ENCODE measurements at places on chromosomes 3 and 15.
A peak's percentile ranks its signal among the peaks of the same experiment; 100 is the strongest.

- DNase-seq = no peak
These were observed 1.6 kb upstream of the SEMA3B start for GRCh38 chr3:50267280-50267913.

GRCh38 chr15:68278345-68278594, 725 bp downstream of the FEM1B start:
- DNase-seq = no peak

- DNase-seq = no peak
These were observed 274.4 kb downstream of the PLCL2 start for GRCh38 chr3:17158941-17159682.

DNA sequence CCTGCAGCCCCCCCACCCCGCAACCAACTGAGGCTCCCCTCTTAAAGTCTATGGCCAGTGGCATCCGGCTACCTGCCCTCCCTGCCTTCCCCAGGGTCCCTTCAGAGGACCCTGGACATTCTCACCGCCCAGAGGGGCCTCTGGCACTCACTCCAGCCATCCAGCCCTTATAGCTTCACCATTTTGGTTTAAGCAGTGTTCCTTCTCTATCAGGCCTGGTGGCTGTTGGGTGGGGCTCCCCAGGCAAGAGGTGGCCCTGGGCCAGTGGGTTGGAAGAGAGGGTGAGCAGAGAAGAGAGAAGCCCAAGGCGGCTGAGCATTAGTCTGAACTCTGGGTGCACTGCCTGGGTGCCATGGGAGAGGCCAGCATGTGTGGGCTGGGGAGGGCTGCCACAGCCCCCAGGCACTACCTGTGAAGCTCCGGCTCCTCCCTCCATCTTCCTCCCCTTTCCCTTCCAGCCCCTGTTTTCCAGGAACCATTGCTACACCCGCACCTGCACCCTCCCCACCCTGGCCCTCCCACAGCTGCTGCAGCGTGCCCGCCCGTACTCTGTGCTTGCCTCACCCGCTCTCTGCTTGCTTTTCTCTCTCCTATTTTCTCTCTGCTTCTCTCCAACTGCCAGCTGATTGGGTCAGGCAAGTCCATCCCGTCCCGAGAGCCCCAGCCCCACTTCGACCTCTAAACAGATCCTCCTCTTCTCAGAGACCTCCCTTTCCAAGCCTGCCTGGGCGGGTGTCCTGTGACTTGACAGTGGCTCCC, 168.2 kb downstream of the TBC1D2B start:
- no peak for DNase-seq

DNA sequence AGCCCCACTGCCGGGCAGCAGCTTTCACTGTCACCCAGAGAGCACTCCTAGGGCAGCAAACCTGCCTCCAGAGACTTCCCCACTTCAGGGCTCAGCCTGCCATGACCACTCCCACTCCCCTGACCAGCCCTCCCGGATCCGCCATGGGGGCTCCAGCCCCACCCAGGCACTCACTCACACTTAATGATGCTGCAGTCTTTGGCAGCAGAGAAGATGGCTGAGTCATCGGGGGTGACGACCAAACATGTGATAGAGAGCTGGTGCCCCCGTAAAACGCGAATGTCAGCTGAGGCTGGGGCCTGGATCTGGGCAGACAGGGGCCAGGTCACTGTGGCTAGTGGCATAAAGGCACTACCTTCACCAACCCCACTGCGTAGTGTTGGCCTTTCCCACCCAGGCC, 4.7 kb downstream of the RRP9 start:
- no peak for DNase-seq

- DNase-seq = no peak
These were observed 43.0 kb upstream of the SLC41A3 start for GRCh38 chr3:126126811-126127431.

DNA sequence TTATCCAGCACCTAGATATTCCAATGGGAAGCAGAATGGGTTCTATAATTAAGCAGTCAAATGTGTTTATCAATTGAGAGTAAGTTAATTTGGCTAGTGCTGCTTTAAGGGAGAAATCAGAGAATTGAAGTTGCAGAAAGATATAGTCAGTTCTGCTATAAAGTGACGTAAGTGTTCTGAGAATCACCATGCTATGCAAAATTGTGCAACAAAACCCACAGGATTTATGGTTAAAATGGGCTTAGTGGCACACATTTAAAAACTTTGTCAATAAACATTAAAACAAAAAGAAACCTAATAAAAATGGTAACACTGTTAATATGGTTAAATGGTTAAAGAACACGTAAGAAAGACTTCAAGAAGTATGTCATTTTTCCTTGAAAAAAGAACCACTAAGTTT, 74.5 kb downstream of the TMEM108 start:
- no peak for DNase-seq

DNA sequence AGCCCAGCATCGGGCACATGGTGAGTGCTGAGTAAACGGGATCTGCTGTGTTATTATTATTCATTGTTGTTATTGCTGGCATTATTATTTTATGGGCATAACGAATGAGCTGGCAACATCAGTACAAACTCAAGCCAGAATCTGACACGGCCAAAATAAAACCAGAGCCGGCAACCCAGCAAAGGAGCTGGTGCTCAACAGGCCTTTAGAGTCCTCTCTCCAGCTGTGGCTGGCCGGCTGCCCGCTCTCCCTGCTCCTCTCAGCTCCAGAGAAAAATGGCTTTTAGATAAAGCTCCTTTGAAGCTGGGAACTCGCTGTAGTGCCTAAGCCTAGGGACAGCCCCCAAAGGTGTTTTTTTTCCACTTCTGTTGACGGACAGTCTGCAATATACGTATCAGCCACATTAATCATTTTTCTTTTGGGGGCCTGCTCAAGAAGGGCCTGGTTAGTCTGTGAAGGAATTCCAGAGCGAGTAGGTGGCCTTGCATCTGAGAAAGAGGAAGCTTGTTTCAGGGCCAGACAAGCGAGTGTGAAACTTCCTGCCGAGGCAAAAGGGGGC, 193.9 kb upstream of the UBE2E1 start:
- no peak for DNase-seq

GRCh38 chr3:26245236-26245635, 377.3 kb upstream of the LRRC3B start:
- DNase-seq = no peak

GRCh38 chr15:78201281-78202190, 32.8 kb downstream of the ACSBG1 start:
- no peak for DNase-seq

DNA sequence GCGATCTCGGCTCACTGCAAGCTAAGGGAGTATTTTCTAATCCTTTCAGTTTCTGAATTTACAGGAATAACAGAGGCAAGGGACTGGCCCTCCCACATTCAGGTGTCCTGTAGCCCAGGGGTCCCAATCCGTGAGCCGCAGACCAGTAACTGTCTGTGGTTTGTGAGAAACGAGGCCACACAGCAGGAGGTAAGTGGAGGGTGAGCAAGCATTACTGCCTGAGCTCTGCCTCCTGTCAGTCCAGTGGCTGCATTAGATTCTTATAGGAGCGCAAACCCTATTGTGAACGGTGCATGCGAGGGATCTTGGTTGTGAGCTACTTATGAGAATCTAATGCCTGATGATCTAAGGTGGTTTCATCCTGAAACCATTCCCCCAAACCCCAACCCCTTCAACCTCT, 5.0 kb upstream of the IL17RC start:
- DNase-seq = no peak

DNA sequence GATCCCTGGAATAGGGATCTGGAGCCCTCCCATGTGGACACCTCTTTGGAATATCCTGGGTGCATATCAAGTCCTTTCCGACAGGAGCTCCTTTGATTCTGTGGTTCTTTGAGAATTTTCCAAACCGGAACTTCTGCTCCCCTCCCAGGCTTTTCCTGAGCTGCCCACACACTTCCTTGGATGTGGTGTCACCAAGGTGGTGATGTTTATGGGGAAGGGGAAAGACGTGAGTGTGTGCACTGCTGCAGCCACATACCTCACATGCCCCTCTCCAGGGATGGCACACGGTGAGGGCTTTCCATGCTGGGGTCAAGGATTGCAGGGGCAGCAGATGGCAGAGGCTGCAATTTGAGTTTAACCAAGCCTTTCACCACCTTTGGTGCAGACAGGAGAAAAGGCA, 27.9 kb upstream of the PSTPIP1 start:
- DNase-seq = no peak

- no peak for DNase-seq
These were observed 410 bp downstream of the NDUFAF1 start for GRCh38 chr15:41401904-41402267.

DNA sequence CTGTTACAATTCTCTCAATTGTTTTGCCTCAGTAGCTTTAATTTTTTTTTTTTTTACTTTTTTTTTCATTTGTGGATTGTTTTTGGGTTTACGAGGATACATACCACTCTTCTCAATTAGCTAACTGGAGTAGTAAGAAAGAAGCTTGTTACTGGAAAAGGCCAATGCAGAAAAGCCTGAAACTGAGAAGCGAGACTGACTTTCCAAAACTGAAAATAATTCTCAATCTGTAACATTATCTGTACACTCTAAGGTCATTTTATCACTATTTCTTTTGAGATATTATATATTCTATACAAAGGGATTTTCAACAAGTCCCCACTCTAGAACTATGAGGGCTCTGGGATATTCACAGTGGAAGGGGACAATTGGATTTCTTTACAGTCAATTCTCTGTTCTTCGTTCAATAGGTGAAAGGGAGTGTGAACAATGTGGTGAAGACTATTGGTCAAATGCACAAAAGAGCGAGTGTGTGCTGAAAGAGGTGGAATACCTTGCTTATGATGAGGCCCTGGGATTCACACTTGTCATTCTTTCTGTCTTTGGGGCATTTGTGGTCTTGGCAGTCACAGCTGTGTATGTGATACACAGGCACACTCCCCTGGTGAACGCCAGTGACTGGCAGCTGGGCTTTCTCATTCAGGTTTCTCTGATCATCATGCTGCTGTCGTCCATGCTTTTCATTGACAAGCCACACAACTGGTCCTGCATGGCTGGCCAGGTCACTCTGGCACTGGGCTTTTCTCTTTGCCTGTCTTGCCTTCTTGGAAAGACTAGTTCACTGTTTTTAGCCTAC, 83.9 kb upstream of the KCNAB1 start:
- no peak for DNase-seq

- no peak for DNase-seq
These were observed 45.5 kb upstream of the CGNL1 start for GRCh38 chr15:57330619-57331340.

- DNase-seq = peak; percentile 57
These were observed 733 bp downstream of the RNF111 start for GRCh38 chr15:58988006-58988785.

GRCh38 chr3:58577269-58577821, at the start of gene FAM107A:
TSS of gene FAM107A (minus strand) at chr3:58577391. CDS start at chr3:58569860, 7,531 bp downstream.
- DNase-seq = no peak

DNA sequence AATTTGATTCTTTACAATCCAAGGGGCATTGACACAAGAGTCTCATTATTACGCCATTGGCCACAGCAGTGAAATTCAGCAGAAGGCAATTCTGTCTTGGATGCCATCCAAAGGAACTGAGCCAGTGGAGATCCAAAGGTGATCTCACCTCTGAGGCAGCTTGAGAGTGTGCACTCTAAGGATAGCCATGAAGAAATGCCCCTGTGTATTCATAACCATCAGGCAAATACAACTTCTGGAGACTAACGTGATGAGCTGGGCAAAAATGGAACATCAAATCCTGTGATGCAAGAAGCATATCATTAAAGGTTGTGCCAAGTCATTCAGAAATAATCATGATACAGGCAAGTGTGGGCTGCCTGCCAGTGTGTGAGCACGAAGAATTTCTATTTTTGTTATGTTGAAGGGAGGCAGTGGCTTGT, 41.4 kb downstream of the ROBO2 start:
- no peak for DNase-seq

- DNase-seq = no peak
These were observed 182.4 kb downstream of the RBMS3 start for GRCh38 chr3:29463304-29463703.

DNA sequence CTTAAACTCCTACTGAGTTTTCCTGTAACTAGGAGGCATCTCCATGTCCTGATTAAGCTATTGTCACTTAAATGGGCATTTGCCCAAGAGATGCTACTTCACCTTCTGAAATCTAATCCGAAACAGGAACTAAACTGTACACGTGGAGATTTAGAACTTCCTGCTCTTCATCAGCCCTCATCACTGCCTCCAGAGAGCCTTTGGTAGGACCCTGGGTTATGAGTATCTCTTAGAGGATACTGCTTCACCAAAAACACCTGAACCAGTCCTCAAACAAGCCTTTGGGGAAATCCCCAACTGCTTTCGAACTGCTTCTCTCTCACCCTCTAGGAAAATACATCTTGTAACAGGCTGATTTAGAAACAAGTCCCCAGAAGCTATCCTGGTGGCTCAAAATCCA, 320.3 kb downstream of the GAP43 start:
- DNase-seq = no peak

DNA sequence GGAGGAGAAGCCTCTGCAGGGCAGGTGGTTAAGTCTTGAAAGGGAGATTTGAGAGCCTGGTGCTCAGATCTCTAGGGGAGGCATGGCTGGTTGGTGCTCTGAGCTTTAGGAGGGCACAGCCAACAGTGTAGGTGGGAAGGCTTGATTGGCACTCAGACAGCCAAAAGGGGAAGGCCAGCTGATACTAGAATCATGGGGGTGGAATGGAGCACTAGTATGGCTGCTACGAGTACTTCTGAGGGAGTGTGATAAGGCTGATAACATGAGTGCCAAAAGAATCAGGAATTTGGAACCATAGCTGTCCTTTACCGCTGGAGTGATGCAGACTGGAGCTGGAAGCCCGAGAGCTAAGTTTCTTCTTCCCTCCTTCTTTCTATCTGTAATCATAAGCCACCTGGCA, 184.6 kb upstream of the TBC1D5 start:
- DNase-seq = no peak

GRCh38 chr15:44427756-44428724, 611 bp downstream of the CTDSPL2 start:
- DNase-seq = no peak

DNA sequence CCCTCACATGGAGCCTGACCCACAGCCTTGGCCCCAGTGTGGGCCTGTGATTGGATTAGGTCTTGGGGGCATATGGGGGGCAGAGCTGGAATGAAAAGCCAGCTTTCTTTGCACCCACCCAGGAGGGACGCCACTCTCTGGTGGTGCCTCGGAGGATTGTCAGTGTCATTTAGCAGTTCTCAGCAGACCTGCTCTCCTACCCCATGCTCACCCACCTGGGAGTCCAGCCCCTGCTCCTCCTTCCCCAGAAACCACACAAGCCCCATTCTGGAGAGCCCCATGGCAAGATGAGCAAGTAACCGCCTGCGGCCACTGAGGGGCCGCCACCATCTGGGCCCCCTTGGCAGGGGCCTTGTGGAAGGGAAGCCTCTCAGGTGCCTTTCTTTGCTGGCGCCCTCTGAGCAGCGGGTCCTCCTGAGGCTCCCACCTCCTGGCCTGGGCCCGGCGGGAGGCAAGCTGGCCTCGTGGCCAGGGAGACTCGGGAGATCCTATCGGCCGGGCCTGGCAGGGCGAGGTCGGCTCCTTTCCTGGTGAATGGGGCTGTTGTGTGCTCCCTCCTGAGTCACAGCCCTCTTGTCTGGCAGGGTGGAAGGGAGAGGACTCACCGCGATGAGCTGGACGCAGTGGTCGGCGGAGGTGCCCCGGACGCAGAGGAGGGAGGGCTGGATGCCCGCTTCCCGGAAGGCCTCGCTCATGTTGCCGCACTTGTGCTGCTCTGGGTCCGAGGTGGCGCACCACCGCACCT, 2.3 kb downstream of the MELTF start:
- no peak for DNase-seq

- DNase-seq = no peak
These were observed 97.1 kb downstream of the CD47 start for GRCh38 chr3:107993771-107994170.

- no peak for DNase-seq
These were observed 32.6 kb downstream of the GYG1 start for GRCh38 chr3:149023951-149024350.
